HuH-7.5 (cell line): ENCODE measurements at places on chromosomes 16 and 17.

DNA sequence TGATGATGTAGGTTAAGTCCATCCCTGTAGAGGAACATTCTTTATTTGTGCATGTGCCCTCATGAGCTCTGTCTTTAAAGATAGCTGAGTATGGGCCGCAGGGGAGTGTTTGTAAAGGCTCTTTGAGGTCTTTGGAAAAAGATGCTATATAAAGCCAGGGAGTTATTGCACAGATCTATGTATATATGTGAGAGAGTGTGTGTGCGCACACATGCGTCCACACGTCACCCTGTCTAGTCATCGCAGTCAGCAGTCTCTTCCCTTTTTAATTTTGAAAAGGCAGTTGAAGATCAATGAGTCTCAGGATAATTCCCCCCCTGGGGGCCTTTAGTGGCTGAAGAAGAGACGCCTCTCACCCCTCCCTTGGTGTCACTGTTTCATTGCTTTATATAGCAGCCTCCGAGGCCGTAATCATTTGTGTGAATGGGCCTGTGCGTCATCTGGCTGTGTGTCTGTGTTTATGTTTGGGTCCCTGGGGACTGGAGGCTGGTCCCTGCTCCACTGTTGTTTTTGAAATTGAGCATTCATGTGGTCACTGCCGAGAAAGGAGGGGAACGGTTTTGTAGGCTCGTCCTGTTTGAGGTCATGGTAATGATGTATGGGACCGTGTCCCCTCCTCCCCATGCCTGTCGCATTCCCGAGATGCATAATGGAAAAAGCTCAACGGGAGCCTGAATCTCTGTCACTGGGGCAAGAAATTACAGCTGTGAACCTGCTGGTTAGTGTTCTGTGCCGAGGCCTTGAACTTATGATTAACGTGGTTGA, 143.9 kb downstream of the SNX29 start:
- no peak for DNase-seq

DNA sequence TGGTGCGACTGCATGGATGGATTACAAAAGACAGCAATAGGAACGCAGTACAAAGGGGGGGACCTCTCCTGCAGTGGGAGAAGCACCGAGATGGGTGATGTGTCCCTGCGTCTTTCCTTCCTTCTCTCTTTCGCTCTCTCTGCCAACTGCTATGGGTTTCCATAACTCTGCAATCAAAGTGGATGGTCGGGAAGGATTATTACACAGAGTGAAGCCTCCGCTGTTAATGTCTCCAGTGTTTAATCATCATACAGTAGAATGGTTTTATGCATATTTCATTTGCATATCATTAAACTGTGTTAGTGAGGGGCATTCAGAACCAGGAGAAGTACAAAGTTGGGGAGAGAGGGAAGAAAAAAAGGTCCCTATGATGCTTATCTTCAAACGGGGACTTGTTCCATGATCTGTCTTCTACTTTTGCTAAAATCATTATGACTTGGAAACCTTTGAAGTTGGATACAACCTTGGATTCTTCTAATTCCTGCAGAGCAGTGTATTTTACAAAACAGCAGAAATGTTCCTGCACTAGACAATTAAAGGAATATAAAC, 255.9 kb upstream of the PMFBP1 start:
- DNase-seq: no peak

DNA sequence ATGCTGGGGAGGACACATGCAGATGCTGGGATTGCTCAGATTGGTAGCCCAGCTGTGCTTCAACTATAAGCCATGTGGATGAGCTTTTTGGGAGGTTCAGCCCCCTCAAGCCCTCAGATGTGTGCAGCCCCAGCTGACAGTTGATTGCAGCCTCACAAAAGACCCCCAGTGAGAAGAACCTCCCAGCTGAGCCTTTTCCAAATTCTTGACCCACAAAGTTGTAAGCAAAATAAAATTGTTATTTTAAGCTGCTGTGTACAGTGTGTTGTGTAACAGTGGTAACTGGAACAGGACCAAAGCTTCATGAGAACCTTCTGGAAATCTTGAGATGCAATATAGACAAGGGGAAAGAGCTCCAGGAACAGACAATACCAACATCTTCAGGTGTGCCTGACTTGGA, 156.8 kb upstream of the IRX3 start:
- DNase-seq: no peak

GRCh38 chr16:80746231-80746630, 58.2 kb downstream of the CDYL2 start:
- no peak for DNase-seq

- no peak for DNase-seq
Observed at GRCh38 chr17:601244-601925, 113.3 kb downstream of the VPS53 start.
